Head of caudate nucleus (tissue), 42 donors: ENCODE measurements at places on chromosomes 5 and 9.

DNA sequence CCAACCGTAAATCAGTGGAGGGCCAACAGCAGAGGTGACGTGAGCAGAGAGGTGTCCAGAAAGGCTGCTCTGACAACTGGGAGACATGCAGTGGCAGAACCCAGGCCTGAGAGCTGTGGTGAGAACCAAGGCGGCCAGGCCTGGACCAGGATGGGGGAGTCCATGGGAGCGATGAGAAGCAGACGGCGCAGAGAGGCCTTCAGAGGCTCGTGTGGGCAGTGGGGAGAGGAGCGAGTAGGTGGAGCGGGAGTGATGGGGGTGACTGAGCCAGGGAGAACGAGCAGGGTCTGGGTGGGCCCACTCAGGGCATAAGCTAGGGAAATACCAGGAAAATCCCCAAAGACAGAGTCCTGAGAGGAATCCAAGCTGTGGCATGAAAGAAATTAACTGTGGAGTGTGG is 7.9 kb upstream of the IL3 start:
- no peak for DNase-seq

DNA sequence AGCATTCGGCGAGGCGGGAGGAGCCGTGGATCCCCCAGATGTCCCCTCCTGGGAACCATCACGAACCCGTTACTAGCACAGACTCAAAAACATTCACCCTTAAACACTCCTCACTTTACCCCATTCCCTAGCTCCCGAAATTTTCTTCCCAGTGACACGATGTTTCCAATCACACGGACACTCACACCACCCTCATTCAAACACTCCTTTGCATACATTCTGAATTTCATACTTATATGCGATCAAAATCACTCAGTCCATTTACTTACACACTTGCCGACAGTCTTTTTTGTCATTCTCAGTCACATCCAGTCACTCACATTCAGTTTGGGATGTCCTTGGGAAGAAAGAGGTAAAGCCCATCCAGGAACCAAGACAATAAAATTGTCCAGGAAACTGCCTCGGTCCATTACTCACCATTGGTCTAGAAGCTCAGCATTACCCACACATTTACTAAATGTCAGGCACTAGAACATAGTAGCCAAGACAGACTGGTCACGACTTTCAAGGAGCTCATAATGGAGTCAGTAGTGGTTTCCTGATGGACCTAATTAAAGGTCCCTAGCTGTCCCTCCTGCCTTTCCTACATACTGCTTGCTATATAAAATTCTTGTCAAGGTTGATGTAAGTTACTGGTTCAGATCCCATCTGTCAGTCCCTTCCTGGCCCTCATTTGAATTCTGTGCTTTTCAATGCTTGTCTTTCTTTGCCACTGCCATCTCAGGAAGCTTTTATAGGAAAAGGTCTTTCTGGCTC is 574 bp downstream of the SLC35A4 start:
- DNase-seq = no peak

GRCh38 chr5:10674582-10674981 is 86.5 kb downstream of the DAP start:
- no peak for DNase-seq

- DNase-seq = peak; percentile 7
These were observed 240.2 kb upstream of the SEMA6A start for GRCh38 chr5:116814626-116815385.

DNA sequence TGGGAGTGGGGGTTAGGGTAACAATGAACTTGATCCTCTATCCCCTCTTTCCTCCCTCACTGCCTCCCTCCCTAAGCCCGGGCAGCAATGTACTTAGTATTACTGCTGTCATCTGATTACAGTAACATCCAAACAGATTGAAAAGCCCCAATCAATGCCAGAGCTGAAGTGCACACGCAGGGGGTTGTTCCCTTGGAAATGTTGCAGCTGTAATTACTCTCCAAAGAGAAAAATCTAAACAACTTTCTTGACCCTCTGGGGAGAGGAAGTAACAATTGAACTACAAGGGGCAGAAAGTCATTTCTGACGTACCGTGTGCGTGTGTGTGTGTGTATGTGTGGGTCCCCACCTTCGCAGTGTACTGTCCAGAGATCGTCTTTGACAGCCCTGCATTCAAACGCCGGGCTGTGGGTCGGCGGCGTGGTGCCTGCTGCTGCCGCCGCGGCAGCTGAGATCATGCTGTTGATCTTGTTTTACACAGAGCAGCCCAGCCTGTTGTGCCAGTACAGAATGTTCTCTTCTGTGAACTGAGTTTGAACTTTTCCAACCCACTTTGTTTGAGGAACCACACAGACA is 66.0 kb upstream of the KLF9 start:
- peak; percentile 81 for DNase-seq

- DNase-seq = no peak
These were observed 6.9 kb downstream of the NR4A3 start for GRCh38 chr9:99828417-99829176.

DNA sequence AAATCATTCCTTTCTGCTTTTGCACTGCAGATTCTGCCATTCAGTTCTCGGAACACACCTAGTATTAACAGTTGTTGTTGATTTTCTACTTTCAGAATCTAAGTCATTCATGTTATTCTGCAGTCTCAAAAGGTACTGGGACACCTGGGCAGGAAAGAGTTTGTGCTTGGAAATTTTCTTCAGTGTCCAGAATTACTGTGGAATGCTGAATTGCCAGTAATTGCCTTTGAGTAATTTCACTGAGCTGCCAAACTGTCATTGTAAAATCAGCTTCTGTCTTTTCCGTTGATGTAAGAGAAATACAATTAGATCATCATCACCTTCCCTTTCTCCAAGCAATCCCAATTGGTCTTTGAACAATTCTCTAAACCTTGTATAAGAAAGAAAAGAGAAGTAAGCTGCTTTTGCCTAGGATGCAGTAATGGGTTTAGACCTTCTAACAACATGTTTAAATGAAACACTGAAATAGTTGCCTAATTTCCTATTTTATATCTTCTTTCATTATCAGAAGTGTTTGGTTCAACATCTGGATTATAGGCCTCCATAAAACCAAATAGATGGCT is 75.7 kb upstream of the TGFBR1 start:
- DNase-seq = no peak

DNA sequence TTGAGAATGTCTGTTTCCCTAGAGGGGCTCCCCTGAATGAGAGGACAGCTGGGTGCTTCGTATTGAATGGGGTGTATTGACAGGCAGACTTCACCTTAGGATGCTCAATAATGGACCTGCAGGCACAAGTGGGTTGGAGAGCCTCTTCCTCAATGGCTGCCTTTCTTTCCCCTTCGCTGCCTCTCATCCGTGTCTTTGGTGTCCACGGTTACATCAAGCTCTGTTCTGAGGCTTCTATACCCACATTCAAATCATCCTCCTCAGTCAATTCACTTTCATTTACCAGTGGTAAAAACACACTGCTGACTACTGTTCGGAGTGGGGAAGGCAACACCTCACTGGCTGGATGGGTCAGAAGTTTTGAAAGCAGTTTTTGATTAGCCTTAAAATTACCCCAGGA is 20.6 kb downstream of the LIX1 start:
- DNase-seq = no peak

- no peak for DNase-seq
These were observed 95.3 kb upstream of the SLC12A2 start for GRCh38 chr5:127988146-127988760.

- no peak for DNase-seq
These were observed 20.4 kb downstream of the NACC2 start for GRCh38 chr9:136074706-136075105.

GRCh38 chr9:26809795-26810194 is 82.8 kb downstream of the CAAP1 start:
- DNase-seq = no peak

- no peak for DNase-seq
These were observed 191.0 kb downstream of the CACNA1B start for GRCh38 chr9:138068601-138069035.

DNA sequence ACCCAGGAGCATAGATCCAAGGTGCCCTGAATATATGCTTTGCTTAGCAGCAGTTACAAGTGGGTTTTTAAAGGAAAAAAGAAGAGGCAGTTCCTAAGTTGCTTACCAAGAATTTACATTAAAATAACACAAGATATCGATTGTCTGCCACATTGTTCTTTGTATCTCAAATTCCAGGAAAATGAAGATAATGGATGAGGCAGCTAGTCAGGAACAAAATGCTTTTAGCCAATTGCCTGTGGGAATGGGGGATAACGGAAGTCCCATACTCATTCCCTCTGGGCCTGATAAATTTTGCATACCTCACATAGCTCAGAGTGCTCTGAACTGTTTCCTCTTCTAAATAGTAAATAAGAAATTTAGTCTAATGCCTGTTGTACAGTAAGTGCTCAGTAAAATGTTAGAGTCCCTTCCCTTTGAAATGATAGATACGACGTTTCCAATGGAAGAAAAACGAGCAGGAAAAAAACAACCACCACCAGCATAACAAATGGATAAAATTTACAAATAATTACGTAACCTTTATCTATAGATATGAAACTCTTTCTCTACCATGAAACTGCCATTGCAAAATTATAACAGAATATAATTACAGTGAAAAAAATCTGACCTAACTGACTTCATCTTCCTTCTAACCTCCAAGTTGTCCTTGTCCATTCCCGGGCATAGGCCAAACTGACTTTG is 35.5 kb upstream of the TENT2 start:
- no peak for DNase-seq

GRCh38 chr9:75188756-75189155 is 100.4 kb downstream of the OSTF1 start:
- no peak for DNase-seq

DNA sequence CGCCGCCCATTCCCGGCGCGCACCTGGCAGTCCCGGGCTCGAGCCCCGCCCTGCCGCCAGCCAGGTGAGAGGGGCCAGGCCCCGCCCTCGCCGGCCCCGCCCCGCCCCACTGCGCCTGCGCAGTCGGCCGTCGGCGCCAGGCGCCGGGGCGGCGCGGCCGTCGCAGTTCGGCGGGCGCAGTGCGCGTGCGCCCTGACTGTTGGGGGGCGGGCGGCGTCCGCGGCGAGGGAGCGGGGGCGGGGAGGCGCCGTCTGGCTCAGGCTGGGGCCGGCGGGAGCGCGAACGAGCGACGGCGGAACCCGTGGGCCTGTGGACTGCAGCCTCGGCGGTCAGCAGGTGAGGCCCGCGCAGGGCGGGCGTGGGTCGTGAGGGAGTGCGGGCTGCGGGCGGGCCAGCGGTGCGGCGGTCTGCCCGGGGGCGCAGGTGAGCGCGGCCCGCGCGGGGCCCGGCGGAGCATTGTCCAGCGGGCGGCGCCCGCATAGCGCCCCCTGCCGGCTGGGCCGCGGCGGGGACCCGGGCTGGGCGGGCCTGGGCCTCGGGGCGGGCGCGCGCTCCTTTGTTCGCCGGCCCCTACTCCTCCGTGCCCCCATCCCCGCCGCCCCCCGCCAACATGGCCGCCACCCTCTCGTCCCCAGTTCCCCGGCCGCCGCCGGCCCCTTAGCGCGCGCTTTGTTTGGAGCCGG is at the start of gene SPIN1:
TSS of gene SPIN1 (plus strand) at position 242 of the 683 bp plus-strand sequence. CDS start 38,096 bp downstream, outside the sequence.
- peak; percentile 71 for DNase-seq

- DNase-seq = no peak
These were observed 1.6 kb downstream of the FIBCD1 start for GRCh38 chr9:130937146-130938076.

- DNase-seq = peak; percentile 57
These were observed 70.0 kb upstream of the KLF9 start for GRCh38 chr9:70484232-70485130.

- DNase-seq = no peak
These were observed 29.3 kb downstream of the ZDHHC11 start for GRCh38 chr5:821504-821903.

DNA sequence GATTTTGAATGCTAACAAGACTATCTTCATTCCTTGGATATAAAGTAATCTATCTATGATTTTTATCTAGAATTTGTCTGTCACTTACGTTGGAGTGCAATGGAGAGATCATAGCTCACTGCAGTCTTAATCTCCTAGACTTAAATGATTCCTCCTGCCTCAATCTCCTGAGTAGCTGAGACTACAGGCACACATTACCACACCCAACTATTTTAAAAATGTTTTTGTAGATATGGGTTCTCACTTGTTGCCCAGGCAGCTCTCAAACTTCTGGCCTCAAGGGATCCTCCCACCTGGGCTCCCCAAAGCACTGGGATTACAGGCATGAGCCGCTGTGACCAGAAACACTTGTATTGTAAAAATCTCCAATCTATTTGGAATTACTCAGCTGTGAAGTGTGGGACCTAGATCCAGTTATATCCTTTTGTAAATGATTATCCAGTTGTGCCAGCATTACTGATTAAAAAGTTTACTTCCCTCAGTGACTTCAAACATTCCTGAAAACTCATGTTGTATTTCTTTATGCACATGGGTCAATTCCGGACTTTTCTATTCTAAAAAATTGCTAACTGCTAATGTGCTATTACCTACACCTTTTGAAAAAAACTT is 1793.8 kb upstream of the WWC1 start:
- no peak for DNase-seq

GRCh38 chr5:142881076-142881783 is 111.1 kb downstream of the ARHGAP26 start:
- DNase-seq = no peak

GRCh38 chr9:129113645-129114304 is 2.6 kb downstream of the PTPA start:
- DNase-seq = no peak

GRCh38 chr5:34599471-34600117 is 56.5 kb upstream of the RAI14 start:
- no peak for DNase-seq

DNA sequence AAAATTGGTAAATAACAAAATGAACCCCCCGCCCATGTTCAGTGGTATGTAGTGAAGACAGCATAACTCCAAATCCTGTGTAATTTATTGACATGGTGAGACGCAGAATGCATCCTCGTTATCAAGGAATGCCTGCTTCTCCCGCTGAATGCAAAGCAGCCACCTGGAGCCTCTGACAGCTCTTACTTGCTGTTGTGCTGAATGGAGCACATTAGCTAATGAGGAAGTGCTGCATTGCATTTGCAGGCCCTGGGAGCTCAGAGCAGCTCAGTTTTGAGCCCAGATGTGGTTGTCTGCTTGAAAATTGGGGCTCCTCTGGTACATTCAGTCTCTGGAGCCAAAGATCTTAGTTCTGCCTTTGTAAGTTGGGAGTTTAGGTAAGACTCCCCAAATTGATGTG is 28.9 kb downstream of the PLAC8L1 start:
- no peak for DNase-seq

DNA sequence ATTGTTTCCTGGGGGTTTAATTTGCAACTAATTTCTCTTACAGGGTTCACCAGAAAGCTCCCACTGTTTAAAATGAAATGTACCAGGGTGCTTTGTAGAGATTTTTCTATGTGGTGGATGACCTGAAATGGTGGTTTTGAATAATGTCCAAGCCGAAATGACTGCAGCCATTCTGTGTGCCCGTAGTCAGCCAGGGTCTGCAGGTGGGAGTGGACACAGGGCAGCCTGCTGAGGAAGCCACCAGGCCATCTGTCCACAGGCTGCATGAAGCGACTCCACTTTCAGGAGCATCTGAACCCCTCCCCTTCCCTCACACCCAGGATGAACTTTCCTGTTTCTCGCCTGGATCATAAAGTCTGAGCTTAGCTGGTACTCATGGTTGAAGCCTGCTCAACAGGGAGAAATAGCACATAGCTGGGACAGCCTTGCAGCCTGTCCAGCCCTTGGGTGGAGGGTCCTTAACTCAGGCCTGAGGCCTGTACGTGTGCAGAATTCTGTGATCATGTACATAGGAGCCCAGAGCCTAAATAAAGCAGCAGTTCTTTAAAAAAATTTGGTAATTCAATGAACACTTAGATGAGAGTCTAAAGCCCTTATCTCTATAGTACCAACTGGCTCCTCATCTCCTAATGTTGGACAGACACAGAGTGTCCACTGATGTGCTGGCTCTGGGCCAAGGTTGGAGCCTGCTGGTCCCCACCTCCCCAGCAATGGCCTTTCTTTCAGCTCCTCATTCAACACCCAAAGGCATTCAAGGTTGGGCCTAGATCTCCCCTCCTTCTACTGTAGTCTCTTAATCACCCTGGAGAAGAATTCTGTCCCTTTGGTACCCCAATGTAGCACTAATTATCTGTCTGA is 72.8 kb downstream of the SHB start:
- DNase-seq = peak; percentile 88
